ENCODE measurements at places on chromosomes 5 and 9.

GRCh38 chr9:118170032-118170955, 466.1 kb downstream of the TLR4 start:
- DNase-seq = no peak

DNA sequence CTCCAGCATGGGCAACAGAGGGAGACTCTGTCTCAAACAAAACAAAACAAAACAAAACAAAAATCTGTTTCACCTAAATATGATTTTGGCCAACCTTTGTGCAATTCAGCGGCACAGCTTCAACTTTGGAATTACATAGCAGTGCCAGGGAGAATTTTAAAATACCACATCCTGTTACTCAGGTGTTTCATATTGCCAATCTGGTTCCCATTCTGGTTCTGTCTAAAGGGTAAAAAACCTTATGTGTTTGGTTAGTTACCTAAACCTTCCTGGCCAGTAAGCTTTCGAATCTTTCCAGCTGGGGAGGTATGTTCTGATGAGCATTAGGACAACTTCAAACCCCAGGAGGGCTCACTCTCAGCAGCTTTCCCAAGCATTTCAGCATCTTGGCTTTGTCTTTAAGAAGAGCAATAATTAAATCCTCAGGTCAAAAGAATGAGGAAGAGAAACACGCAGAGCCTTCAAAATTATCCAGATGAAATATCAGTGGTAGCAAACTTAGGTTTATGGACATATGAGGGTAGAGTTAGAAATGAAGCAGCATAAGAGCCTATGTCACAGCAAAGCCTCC, 2.7 kb downstream of the DAB2 start:
- DNase-seq = no peak

DNA sequence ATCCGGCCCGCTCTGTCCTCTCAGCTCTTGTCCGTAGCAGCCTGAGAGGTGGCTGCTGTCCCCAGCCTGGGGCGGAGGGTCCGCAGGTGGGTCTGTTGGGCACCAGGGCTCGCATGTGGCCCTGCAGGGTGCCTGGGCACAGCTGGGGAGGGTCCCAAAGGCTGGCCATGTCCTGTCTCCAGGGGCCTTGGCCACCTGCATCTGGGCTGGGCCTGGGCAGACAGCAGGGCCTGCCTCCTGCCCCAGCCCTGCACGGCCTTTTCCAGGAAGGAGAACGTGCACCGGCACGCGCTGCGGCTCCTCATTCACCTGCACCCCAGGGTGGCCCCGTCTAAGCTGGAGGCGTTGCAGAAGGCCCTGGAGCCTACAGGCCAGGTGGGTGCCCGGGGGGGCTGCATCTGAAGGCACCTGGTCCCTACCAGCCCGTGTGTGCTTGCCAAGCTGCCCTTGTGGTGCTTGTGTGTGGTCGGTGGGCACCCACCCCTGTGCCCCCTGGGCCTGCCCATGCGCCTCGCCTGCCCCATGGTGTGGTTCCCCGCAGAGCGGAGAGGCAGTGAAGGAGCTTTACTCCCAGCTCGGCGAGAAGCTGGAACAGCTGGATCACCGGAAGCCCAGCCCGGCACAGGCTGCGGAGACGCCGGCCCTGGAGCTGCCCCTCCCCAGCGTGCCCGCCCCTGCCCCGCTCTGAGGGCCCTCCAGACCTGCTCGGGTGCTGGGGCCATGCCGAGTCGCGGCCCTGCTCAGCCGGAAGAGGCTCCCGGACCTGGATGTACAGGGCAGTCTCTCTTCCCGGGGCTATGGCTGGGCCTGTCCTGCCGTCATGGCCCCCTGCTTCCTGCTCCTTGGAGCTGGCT, 5.1 kb upstream of the TOR4A start:
- DNase-seq = peak; percentile 65

- DNase-seq = no peak
Observed at GRCh38 chr5:68193481-68194036, 22.0 kb upstream of the PIK3R1 start.

- DNase-seq = no peak
Observed at GRCh38 chr5:91072881-91073280, 310.2 kb downstream of the ARRDC3 start.

DNA sequence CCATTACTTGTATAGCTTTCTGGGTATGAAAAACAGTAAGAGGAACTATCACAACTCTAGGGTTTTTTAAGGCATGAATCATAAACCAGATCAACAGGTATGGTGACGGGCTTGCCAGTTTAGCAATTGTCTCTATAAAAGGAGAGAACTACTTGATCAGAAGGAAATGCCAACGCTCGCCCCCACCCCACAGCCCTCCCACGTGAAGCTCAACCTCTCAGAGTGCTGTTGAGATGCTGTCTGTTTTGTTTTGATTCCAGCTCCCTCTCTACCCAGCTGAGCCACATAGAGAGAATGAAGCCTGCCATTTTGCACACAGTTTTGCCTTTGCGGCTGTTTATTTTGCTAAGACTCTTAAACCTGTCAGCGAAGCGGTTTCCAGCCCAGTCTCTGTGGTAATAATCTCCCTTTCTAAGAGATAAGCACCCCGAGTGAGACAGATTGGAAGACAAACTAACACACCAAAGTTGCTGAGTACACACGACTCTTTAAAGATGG, 257.9 kb upstream of the ANKRD55 start:
- DNase-seq = peak; percentile 78

- no peak for DNase-seq
Observed at GRCh38 chr5:119373449-119373858, 17.6 kb downstream of the TNFAIP8 start.

DNA sequence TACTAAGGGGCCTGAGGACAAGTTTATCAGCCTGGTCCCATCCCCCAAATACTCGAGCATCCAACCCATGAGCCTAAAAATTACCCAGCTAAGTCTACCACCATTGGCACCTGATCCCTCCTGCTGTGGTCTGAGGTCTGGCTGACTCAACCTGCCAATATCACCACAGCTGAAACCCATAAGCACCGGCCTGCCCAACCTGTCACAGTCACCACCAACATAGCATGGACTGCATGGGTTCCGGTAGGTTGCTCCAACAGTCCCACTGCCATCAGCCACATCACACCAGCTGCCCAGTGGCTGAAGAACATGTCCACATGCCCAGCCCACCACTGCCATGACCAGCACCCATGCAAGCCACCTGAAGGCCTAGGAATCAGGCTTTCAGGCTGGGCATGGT, 495.0 kb downstream of the PRELID2 start:
- no peak for DNase-seq

DNA sequence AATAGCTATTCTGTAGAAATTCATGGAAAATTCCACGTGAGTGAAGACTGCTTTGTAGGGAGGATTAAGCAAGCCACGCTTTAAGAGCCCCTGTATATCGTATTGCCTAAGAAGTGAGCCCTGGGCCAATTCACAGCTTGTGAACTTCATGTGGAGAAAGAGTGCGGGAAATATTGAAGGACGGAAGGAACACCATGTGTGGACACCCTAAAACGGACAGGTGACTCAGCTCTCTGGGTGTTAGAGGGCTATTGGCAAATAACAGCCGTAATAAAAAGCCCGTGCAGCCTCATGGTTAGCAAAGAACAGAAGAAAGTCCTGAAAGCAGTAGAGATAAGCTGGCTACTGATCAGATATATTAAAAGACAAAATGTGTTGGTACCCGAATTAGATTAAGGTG, 26.4 kb downstream of the ZNF366 start:
- no peak for DNase-seq

- no peak for DNase-seq
Observed at GRCh38 chr5:122101636-122102285, 23.7 kb upstream of the LOX start.

- no peak for DNase-seq
Observed at GRCh38 chr5:175520873-175521272, 42.5 kb downstream of the SFXN1 start.

DNA sequence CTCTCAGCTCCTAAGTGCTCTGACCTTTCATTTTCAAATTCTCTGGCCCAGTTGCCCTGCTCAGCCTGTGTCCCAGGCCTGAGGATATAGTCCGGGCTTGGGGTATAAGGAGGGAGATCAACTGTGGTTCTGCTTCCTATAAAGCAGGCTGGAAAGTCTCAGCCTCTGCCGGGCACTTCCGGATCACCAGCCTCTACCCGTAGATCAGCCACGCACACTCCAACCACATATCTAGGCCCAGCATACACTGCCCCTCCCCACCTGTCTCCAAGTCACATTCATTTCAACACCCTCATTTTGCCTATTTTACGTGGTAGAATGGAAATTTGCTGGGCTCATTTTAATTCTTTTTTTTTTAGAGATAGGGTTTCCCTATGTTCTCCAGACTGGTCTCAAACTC, 3.1 kb downstream of the ZER1 start:
- DNase-seq = no peak

GRCh38 chr5:135605221-135605620, 26.4 kb upstream of the CXCL14 start:
- no peak for DNase-seq

DNA sequence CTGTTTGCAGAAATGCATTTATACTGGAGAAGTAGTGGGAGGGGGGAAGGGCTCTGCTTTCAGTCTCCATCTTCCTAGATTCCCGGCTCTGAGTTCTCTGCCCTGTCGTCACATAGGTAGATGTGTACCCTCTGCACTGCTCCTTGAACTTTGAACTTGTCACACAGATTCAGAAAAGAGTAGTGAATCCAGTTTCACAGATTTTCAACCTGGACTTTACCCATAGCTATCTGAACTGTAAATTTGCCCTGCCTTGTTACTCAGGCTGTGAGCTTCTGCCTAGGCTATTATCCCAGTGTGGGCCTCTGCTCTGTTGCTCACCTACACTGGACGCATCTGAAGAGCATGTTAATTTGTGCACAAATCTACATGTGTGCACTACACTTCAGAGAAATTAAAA, 12.8 kb upstream of the C9orf152 start:
- DNase-seq = no peak

DNA sequence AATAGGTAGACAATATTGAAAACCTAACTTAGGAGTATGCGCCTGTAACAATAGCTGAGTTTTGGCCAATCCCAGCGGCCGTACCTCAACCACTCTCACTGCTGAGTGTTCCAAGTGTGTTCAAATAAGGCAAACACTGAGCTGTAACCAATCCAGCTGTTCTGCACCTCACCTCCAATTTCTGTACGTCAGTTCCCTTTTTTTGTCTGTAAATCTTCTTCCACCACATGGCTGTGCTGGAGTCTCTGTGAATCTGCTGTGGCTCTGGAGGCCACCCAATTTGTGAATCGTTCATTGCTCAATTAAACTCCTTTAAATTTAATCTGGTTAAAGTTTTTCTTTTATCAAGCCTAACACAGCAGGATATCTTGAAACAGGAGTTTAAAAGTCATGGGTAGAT, 116.3 kb downstream of the SLC28A3 start:
- no peak for DNase-seq

GRCh38 chr5:147906326-147907095, at the start of gene C5orf46:
Gene C5orf46 (minus strand): TSS chr5:147906538. CDS start chr5:147906501, 37 bp downstream.
- no peak for DNase-seq

- DNase-seq = no peak
Observed at GRCh38 chr5:178090856-178091255, 22.5 kb upstream of the N4BP3 start.

GRCh38 chr5:41735213-41735612, 135.0 kb downstream of the OXCT1 start:
- DNase-seq = no peak

DNA sequence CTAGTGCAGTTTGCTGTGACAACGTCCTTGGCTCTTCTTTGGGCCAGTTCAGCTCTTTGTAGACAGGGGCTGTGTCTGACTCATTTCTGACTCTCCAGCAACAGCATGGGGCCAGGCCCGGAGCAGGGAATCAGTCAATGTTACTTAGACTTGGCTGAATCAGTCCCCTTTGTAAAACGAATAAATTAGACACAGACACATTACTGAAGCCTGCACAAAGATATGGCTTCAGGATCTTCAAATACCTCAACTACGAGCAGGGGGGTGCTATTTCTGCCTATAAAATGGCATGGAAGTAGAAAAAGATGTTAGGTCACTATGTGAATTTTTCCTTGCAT, 204.7 kb downstream of the TTLL11 start:
- DNase-seq = no peak

Data from upper lobe of right lung (tissue), 1 donor.